Stimulated activated CD4-positive, alpha-beta T cell treated with anti-CD3 and anti-CD28 coated beads, Interleukin-1b, Interleukin-23, amount 100 ng/mL, for 1 hour (primary cell): ENCODE measurements at places on chromosomes 1 and 21.

DNA sequence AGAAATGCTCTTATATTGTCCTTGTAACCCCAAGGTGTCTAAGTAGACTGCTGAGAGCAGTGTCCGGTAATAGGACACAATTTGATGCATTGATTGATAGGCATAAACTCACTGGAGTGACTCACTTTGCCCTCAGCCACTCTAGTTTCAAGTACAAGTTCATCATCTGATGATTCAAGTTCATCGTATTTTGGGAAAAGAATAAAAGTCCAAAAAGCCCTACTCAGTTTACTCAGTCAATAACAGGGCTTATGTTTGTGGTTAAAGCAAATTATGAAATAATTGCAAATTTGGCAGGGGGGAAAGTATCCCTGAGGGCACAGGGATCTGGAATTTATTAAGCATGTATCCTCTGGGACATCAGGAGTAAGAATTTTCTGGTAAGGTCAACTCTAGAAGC is 7.6 kb upstream of the ATF3 start:
- DNase-seq, result no peak

- DNase-seq, result no peak
These were observed 36.0 kb downstream of the CNIH4 start for GRCh38 chr1:224392411-224393249.

GRCh38 chr1:202047977-202048376 is 37.6 kb downstream of the ELF3 start:
- no peak for DNase-seq

DNA sequence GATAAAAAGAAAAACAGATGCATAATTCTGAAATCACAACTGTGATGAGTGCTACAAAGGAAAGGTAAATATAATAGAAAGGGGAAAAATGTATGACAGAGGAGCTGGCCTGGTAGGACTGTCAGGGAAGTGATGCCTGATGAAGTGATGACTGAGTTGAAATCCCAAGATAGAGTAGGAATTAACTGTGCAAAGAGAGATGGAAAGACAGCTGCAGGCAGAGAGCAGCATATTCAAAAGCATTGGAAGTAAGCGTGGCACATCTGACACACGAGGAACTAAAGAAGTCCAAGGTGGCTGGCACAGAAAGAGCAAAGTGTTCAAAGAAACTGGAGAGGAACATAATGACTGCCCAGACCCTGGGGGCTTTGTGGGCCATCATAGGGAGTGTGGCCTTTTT is 121.6 kb upstream of the C1orf105 start:
- DNase-seq, result no peak

DNA sequence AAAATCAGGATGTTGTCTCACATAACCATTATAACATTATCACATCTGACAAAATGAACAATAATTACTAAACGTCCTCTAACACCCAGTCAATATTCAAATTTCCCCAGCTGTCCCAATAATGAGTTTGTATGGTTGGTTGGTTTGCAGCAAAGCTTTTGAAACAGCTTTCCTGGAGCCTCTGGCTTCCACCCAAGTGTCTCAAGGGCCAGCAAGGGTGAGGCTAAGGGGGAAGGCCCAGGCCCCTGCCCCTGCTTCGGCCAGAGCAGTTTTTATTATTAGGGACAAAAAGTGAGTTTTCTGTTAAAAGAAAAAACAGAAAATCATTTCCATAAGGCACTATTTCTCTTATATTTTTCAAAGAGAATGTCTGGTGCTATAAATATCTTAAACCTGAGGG is 19.1 kb upstream of the AVPR1B start:
- DNase-seq, result no peak

DNA sequence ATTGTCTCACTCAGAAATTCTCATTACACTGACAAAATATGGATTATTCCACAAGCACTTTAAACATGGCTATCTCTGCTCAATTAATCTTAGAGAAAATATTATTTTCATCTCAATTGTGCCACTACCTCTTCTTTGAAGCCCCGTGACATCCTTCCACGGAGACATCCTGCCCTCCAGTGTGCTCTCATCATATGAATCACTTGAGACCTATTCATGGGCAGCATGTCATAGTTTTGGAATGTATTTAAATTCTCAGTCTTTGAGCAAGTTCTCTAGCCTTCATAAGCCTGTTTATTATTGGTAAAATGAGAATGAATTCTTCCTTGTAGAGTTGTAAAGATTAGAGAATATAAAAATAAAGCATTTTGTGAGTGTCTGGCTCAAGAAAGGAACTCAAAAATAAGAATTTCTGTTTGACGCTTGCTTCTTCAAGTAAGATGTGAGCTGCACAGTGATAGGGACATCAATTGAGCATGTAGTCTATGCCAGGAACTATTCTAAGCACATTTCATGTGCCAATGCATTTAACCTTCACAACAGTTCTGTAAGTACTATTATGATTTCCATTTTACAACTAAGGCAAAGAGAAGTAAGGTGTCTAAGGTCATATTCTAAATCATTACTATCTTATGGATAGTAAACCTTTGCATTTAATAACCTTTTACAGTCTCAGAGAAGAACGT is 557.4 kb upstream of the ZRANB2 start:
- no peak for DNase-seq

- no peak for DNase-seq
These were observed 103.6 kb downstream of the SPAG17 start for GRCh38 chr1:118081387-118081786.

DNA sequence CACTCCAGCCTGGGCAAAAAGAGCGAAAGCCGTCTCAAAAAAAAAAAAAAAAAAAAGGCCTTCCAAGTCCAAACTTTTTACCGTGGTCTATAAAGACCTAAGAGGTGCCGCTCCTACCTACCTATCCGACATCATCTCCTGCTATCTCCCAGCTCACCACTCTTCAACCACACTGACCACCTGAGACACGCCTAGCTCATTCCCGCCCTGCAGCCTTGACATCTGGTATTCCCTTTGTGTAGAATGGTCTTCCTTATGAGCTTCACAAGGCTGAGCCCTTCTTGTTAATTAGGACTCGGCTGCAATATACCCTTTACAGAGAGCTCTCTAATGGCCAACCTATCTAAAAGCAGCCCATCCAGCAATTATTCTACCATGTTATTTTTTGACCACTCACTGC is 680 bp downstream of the MAGOH start:
- DNase-seq, result no peak

- DNase-seq, result no peak
These were observed 20.3 kb downstream of the EPB41 start for GRCh38 chr1:28934676-28935075.

GRCh38 chr1:119676571-119677206 is 28.6 kb upstream of the ZNF697 start:
- DNase-seq, result no peak

DNA sequence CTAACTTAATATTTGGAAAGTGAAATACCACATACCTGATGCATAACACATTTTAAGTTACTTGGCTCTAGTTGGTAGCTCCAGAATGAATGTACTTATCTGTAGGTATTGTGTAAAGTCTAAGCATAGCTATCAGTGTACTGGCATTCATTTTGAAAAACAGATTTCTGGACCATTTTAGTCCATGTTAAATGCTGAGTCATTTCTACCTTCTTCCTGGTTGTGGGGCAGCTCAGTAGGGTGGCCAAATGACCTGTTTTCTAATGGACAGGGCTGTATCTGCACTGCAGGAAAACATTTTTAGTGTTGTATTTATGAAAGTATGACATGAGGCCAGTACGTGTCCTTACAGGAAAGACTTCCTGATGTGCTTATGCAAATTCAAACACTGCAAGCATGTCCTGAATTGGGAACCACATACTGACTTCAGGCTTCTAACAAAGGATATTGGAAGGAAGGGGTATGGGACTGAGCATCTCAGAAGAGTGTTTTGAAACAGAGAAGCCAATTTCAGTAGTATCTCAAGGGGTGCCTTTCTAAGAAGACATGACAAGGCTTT is 300.3 kb upstream of the B3GALT2 start:
- no peak for DNase-seq

DNA sequence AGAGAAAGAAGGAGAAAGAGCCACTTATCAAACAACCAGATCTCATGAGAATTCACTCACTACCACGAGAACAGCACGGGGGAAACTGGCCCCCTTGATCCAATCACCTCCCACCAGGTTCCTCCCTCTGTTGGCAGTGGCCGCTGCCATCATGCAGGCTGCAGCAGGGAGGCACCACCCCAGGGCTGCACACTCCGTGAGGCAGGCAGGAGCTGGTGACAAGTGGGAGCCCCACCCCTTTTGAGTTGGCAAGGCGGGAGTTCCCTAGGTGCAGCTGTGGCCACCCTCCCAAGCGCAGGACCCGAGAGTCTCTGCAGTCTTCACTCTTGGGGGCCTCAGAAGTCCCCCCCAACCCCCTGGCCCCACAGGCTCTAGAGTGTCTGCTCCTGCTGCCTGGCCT is 83.9 kb upstream of the GJB5 start:
- no peak for DNase-seq

DNA sequence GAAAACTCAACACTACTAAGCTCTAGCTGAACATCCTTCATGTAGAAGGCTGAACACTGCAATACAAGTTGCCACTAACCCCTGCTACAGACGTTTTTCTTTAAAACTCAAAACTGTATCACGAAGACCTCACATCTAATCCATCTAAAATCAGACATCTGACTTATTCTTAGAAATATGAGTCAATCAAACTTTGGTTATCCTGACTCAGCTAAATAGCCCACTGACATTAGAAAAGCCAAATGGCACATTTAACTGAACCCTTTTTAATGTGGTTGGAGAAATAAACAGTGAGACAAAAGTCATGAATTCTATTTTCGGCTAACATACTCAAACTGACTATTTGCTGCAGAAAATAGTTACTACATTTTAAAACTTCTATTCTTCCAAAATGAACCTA is 35.6 kb downstream of the WLS start:
- no peak for DNase-seq

- DNase-seq, result no peak
These were observed 7.8 kb downstream of the KCNJ10 start for GRCh38 chr1:160062230-160062532.

GRCh38 chr21:25708467-25709065 is 26.1 kb downstream of the ATP5PF start:
- no peak for DNase-seq

GRCh38 chr1:208048904-208049303 is 138.0 kb upstream of the CD34 start:
- no peak for DNase-seq

DNA sequence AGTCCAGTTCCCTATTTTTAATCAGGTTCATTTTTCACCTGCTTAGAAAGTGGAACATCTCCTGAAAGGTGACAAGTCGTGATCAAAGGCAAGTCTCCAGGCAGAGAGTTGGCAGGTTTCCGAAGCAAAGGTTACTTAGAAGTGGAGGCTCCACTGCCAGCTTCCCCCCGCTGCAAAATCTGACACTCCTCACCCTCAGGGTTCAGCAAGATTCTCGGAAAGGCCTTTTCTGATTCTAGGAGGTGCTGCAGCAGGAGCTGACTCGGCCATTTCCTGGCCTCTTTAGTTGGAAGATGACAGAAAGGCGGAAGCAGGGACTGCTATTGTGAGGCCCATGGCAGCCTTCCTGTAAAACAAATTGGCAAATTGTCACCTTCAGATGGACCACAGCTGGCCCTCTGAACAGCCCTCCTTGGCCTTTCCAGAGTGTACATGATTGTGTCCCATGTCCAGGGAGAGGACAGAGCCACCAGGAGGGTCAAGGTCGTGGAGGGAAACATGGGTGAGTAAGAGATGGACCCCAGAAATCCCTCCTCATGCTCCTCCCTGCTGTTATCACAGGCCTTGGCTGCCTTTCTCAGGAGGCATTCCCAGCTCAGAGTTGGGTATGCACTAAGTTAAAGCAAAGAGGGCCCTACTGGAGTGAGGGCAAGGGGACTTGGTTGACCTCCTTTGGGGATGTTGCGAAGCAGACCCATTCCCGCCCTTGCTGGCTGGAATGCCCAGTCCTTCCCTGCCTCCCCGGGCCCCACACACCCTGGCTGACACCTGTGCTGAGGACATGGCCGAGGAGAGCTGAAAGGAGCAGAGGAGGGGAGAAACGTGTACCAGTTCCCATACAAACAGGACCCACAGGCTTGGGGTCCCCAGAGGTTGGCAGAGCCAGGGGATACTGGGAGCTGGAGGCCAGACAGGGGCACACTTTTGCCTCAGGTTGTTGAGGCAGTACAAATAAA is 115.5 kb upstream of the IRF2BP2 start:
- DNase-seq, result no peak

DNA sequence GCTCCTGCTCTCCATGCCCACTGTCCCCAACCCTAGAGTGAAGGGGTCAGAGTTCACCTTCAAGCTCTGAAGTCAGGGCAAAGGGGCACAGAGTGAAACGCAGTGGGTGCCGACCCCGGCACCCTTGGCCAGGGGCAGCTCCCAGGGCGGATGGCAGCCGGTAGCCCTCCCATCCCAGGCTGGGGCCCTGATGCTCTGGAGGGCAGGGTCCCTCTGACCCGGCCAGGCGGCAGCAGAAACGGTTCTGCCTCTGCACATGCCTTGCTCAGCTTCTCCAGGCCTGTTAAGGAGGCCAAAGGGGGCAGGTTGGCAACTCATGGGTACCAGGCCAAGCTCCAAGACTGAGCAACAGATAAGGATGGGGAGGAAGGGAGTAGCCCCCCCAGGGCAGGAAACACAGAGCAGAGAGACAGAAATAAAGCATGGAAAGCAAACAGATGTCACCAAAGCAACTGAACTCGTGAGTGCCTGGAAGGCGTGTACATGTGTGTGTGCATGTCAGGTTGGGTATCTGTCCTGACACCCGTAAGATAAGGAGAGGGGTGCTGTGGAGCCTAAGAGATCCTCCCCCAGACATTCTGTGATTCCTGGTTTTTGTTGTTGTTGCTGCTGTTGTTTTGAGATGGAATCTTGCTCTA is 112.3 kb upstream of the IFFO2 start:
- DNase-seq, result no peak

DNA sequence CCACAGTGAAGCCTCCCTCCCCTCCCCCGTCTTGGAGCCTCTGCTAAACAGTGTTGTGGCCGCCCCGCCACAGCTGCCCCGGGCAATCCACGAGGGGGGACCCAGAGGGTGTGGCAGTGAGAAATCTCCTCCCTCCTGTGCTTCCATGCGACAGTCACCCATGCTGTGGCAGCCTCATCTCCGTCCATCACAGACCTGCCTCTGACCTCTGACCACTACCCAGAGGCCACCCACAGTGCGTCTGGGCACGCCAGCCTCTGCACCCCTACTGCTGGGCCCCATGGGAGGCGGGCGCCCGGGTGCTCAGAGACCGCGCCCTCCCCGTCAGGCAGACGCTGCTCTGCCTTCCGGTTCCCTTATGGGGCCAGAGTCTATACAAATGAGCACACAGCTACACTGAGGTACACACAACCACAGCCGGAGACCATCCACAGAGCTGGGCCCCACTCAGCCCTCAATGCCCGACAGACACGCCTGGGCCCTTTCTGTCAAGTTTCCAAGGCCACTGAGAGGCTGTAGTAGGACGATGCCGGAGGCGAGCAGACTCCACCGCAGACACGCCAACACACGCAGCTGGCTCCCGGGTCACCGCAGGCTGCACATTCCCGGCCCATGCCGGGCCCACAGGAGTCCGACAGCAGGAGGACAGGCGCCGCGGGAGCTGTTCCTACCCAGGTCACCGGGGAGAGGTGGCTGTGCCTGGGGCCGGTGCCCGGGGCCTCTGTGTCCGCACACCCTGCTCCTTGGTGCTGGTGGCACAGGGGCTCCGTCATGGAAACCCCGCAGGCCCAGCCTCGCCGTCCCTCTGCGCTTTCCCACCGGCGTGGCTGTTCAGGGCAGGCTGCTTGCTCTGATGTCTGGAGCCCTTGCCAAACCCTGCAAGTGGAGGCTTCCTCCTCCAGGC is 23.9 kb upstream of the TMEM52 start:
- no peak for DNase-seq
